ENCODE measurements at places on chromosomes 2 and 18.

GRCh38 chr18:33720133-33720532, 142.1 kb downstream of the ASXL3 start:
- DNase-seq = no peak

- no peak for DNase-seq
Observed at GRCh38 chr2:224724331-224724730, 8.2 kb upstream of the CCDC195 start.

- no peak for DNase-seq
Observed at GRCh38 chr2:104859291-104859765, 5.4 kb downstream of the POU3F3 start.

DNA sequence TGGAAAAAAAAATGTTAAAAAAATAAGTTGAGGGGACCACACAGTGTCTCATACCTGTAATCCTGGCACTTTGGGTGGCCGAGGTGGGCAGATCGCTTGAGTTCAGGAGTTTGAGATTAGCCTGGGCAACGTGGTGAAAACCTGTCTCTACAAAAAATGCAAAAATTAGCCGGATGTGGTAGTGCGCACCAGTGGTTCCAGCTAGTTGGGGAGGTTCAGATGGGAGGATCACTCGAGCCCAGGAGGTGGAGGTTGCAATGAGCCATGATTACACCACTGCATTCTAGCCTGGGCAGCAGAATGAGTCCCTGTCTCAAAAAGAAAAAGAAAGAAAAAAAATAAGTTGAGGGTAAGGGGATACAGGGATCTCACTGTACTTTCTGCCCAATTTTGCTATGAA, 6.1 kb upstream of the KYNU start:
- no peak for DNase-seq

DNA sequence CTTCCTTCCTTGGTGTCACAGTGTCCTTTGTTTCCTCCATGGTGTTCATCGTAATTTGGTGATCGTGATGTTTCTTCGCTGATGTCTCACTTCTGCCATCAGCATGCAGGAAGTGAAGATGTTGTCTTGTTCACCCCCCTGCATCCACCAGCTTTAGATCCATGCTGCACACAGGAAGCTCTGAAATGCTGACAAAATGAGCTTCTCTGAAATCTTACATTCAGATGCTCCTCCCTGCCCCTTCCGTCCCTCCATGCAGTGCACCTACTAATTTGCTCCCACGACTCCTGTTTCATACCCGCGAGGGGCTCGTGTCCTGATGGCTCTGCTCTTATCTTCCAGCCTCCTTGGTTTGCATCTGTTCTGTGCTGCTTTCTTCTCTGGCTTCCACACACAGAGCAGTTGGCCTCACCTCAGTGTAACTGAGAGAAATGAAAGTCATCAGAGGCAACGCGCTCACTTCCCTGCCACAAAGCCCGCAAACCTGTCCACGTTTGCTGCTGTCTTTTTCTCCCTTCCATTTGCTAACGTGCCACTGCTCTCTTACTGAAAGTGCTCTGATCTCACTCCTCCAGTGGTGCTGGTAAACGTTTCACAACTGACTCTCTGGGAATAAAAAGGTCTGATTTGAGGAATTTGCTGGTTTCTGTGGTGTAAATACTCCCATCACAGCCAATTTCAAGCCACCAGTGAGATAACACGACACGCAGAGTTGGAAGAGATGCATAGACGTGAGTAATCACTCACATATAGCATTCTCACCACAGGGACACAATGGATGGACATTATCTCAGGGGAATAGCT, 41.0 kb upstream of the MGAT4A start:
- DNase-seq = no peak

DNA sequence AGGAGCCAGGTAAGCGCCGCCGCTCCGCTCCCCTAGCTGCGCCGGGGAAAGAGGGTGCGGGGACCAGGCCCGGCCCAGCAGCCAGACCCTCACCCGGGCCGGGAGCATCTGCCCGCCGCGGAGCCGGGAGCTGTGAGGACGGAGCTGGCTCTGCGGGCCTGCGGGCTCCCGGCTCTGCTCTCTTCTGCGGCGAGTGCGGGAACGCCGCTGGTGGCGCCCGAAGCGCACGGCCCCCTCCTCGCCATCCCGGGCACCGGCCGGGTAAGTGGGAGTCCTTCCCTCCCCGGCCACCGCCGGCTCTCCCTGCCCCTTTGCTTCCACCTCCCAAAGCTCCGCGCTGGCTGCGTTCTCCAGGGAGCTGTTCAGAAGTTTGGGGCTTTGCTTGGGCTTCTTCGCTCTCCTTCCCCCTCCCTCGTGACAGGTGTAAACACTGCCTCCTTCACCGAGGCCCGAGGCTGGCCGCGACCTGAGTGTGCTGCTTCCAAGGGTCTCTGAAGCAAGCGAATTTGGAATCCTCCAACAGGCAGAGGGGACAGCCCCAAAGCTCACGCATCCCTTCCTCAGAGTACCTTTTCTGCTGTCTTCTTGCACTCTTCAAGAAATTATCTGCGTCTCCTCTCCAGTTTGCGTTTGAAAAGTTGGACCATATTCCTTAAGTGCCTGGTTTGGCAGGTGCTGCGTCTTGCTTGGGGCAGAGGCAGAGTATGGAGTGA, 632 bp downstream of the AFTPH start:
- DNase-seq = no peak

DNA sequence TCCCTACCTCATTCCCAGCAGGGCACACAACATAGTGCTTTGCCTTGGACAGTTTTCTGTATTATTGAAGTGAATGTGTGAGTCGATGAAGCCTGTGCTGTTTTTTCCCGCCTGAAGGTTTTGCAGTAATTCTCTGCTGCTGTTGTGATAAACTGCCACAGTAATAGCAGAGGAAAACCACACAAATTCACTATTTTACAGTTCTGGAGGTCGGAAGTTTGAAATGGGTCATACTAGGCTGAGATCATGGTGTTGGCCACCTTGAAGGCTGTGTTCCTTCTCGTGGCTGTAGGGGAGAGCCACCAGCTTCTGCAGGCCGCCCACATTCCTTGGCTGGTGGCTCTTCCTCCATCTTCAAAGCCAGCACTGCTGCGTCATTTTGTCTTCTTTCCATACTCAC, 678 bp upstream of the SLC16A14 start:
- DNase-seq = no peak

- no peak for DNase-seq
Observed at GRCh38 chr2:238570926-238571325, 144.2 kb downstream of the ASB1 start.

DNA sequence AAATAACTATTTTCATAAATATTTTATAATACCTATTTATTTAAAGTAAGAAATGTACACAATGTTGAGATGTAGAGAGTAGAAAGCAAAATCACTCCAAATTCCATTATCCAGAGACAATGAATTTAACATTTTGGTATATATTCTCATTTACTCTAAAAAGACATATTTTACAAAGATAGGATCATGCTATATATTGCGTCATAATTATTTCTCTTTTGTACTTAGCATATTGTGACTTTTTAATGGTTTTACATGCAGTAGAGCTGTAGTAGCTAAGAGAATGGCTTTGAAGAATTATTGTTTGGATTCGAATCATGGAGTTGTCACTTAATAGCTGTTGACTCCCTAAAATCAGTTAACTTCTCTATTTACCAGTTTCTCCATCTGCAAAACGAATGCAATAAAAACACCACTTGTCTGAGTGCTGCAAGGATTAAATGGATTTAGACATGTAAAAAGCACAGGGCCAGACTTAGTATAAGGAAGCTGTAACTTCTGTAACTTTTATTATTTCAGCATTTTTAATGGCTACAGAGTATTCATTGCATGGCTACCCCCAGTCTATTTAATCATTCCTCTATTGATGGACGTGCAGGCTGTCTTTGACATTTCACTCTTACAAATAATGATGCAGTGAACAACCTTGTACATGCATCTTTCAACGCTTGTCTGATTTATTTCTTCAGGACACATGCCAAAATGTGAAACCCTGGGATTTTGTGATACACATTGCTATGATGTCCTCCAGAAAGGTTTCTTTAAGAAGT, 33.2 kb downstream of the KCNS3 start:
- no peak for DNase-seq

DNA sequence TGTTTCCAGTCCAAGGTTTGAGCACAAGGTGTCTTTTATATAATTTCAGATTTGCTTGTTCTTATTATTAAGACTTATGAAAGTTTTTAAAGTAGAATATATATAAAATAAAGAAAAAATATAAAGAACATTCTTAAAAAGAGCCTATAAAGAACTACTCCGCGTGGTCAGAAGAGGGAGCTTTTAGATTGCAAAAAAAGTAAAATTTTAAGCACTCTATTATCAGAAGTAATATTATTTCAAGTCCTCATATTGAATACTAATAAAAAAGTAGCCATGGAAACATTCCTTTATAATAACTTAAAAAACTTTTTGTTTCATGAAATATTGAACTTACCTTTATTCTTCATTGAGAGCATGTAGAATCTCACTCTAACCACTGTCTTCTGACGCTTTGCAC, 51.4 kb downstream of the LINC00305 start:
- no peak for DNase-seq

GRCh38 chr2:50098242-50098641, 933.7 kb downstream of the NRXN1 start:
- no peak for DNase-seq

DNA sequence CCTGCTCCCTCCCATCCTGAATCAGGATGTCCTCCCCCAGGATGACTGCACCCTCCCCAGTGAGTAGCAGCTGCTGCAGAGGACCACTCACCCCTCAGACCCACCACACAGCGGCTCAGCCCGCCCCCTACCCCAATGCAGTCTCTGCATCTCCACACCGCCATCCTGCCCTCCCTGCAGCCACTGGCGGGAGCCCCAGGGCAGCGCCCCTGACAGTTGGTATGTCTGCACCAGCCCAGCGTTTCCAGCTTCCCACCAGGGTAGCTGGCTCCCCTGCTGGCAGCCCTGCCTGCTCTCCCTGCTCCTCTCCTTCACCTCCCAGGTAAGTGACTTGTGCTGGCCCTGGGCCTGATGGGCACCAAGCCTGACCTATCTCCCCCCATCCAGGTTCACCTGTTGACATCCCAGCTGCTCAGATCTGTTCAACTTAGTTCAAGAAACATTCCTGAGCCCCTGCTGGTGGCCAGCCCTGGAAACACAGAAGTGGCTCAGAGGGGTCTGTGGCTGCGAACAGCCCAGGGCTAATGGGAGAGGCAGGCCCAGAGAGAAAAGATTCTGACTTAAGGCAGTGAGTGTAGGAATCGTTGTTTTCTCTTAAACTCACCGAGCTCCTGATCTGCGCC, 117.7 kb upstream of the RAB6C start:
- DNase-seq = no peak

DNA sequence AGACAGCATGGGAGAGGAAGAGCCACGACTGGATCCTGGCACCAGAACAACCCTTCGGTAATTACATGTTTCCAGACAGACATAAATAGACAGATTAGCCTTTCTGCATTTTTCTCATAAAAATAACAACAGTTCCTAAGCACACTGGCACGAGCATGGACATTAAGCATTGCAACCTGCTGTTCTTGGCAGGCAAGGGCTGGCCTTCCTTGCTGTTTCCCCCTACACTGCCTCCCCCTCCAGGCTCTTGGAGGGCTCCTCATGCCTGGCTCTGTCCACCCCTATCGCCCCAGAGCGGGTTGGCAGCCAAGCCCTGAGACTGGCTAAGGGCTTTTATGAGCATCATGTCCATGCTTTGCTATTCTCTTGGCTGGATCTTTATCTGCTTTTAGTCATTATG, 89.6 kb downstream of the TTC32 start:
- no peak for DNase-seq

GRCh38 chr2:150513647-150514046, 26.2 kb upstream of the RND3 start:
- DNase-seq = no peak

DNA sequence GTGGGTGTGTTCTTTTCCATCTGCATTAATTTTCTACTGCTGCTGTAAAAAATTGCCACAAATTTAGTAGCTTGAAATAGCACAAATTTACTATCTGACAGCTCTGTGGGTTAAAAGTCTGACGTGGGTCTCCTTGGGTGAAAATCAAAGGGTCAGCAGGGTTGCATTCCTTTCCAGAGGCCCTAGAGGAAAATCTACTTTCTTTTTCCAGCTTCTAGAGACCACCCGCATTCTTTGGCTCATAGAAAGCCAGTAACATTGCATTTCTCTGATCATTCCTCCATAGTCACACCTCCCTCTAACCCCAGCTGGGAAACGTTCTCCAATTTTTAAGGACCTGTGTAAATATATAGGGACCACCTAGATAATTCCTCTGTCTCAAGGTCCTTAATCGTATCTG, 128.8 kb downstream of the ATL2 start:
- DNase-seq = no peak

- no peak for DNase-seq
Observed at GRCh38 chr2:164952057-164952702, 3.1 kb downstream of the SLC38A11 start.

DNA sequence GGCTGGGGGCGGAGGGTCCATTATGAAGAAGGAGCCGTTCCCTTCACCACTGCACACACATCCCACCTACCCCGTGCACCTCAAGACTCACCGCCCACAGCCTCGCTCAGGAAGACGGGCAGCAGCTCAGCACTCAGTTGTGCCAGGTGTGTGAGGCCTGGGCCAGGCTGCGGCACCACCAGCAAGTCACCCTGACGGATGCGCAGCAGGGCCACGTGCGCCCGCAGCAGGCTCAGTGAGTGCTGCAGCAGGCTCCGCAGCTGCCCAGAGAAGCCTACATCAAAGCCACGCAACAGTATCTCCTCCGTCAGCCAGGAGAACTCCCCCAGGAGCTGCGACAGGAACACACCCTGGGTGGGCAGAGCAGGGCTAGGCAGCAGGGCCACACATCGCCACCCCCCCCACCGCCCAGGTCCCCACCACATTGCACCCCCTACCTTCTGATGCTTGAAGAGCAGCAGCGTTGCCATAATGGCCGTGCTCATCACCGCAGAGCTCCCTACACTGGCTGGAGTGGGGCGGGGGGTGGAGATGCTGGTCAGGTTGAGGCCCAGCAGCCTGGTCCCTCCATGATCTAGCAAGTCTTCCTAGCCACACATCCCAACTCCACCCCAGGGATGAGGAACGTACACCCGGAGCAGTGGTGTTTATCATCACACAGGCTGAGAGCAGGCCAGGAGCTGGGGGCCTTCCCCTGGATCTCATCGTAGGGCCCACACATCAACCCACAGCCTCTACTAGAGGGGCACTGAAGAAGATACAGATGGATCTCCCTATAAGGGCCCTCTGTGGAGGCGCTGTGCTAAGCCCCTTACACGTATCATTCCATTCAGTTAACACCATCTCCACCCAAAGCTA, 10.2 kb downstream of the GPAT2 start:
- DNase-seq = no peak
